ENCODE measurements at places on chromosomes 3 and 15.

DNA sequence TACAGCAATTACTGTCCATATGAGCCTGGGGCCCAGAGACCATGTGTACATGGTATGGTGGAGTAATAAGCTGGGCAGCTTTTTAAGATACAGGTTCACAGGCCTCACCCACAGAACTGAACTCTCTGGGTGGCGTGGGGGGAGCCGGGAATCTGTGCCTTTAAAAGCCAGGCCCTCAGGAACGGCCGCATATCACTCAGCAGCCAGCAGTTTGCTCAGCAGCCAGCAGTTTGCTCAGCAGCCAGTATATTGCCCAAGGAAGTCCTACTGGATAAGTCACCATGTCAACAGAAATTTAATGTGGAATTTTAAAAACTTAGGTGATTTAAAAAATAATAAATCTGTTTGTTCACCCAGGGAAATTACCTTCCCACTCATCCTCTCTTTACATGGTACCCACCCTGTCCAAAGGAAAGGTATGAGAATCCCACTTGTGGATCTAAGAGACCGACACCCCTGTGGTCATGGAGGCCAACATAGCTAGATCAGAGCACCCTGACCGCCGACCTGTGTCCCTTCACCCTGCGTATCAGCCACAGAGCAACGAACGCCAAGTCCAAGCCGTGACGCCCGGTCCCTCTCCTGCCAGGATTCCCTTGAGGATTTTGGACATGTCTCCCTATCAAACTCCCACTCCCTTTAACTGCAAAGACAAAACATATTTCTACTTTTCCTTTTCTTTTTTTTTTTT lies 95.7 kb upstream of the CHRM5 start:
- DNase-seq = no peak

DNA sequence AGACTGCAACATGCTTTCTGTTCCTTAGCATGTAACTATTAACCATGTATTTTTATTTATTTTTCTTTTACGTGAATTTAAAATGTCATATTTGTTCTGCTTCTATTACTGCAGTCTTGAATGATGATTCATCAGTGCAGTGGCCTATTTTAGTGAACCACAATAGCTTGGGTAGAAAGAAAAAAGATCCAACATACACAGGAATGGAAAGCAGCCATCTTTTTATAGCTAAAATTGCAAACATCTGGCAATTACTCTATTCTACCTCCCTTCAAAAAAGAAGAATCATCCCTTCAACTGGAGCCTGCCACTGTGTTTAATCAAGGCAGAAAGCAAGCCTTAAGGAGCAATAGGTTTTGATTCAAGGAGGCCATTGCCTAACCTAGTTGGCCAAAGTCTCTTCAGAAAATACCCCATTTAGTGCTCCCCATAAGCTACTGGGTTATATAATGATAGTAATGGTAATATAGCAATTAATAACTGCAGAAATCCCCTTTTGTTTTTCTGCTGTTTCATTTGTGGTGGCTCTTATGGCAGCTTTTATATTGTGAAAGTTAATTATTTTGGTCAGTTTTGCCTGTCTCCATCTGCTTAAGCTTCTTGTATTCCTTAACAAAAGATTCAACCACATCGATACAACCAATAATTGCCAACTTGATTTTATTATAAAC lies 267.3 kb downstream of the LPP start:
- DNase-seq = no peak

DNA sequence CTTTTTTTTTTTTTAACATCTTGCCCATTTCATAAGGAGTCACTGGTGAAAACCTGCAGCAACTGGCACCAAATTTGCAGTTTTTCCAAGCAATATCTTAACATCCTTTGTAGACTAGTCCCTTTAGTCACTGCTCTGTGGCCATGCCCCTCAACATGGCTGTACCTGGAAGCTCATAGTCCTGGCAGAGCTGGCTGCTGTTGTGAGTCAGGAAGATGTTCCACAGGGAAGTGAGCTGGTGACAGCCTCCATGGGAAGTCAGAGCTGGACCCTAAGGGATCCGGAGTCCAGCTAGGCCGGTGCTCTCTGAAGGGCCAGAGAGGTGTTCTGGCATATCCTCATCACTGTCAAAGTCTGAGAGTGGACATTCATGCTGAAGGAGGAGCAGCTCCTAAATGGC lies 99.3 kb upstream of the ZBED2 start:
- DNase-seq = no peak

DNA sequence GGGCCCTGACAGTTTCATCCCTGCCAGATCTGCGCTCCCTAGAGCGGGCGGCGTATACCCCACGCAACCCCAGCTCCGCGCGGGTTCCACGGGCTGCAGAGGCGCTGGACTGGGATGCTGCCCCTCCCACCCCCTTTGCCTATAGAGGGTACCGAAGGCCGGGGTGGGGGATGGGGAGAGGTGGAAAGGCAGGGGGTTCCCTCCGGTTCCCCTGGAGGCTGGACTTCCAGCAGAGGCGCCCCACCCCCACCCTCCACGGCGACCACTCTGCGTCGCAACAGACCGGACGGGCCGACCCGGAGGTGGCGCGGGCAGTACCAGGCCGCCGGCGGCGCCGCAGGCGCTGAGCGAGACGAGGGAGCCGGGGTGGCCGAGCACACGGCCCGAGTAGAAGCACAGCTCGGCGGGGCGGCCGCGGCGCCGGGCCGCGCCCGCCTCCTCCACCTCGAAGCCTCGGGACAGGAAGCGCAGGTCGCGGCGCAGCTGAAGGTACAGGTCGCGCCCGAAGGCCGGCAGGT lies 995 bp downstream of the ADAMTS17 start:
- no peak for DNase-seq

DNA sequence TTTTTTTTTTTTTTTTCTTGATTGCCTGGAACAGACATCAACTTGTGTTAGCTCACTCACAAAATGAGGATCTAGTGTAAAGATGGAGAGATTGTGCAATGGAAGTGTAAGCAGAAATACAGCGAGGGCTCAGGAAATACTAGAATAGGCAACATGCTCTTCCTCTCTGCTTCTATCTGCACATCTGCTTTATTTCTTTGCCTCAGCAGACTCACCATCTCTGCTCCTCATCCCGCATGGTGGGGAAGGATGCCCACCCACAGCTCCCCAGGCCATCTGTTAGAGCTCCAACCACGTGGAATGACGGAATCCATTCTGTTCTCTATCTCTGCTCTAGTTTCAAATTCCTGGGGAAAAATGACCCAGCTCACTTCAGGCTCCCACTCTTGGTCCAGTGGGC lies 128.0 kb upstream of the ADAMTS9 start:
- DNase-seq = no peak

GRCh38 chr3:169552533-169552932 lies 111.0 kb downstream of the MECOM start:
- DNase-seq = no peak

- no peak for DNase-seq
Measured at GRCh38 chr3:32285891-32286290, 47.4 kb downstream of the CMTM8 start.

DNA sequence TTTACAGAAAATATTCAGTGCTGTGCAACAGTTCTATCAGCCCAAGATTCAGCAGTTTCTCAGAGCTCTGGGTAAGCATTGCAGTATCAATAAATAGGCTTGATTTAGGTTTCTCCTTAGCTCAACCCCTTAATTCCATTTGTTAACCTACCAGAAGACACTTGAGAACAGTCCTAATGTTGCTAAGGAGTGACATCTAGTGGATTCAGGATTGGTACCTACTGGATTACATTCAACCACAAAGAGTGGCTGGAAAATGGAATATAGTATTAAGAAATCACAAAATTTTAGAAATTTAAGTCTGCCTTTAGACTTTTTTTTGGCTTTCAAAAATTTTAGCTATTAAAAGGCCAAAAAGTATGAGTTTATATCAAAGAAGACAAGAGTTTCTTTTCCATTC lies 34.7 kb downstream of the POLG start:
- no peak for DNase-seq

DNA sequence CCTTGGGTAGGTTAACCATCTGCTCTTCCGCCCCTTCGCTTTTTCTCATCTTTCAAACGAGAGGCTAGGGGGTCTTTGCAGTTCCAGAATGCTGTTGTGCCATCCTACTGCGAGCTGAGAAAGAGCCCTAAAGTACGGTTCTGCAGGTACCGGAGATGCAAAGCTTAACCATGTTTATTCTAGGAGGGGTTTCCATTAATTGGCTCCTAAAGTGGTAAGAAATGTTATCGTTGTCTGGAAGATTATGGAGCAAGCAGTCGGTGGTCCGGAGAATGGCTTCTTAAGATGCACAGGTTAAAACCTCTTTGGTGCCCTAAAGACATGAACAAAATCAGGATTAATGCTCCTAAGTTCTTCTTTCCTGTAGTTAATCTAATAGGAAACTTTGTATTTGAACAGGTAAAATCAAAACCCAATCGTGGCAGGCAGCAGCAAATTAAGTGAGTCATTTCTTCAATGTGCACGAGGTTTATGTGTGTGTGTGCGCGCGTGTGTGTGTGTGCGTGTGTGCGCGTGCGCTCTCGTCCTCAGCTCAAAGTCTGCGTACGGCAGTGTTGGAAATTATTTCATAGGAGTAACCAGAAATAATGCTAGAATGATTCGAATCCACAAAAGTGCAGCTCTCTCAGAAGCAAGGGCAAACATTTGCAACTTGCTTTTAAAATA lies 772 bp downstream of the FAM81A start:
- no peak for DNase-seq

DNA sequence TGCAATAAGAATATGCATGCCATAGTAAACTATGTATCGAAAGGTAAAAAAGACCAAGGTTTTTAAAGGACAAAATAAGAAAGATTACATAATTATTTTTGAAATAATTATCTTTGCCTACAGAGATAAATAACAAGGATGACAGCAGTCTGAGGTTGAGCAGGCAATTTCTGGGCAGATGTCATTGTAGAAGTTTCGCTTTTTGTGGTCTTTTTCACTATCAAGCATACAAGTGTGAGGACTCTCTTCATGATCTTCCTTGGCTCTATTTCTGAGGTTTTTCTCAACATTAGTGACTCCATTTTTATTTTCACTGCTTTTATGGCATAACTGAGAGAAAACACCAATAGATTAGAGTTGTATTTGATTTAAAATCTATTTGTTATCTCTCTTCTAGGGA lies 1337.9 kb upstream of the EPHA6 start:
- no peak for DNase-seq

- DNase-seq = no peak
Measured at GRCh38 chr15:42046597-42046996, 25.8 kb upstream of the PLA2G4E start.

DNA sequence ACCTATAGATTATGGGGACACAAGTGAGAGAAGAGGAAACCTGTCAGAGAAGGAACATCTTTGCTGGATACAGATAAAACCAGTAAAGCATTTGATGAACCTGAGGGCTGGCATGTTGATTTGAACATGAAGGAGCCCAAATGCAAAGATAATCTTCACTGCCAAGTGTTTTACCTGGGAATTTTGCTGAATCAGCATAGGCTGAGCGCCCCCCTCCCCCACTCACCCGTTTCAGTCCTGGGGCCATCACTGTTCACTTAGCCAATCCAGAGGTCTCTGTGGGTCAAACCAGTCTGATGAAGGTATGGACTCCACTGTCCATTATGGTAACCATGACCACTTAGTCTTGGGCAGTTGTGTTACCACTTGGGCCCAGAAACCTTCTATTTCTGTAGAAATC lies 466.0 kb upstream of the GRM7 start:
- no peak for DNase-seq

DNA sequence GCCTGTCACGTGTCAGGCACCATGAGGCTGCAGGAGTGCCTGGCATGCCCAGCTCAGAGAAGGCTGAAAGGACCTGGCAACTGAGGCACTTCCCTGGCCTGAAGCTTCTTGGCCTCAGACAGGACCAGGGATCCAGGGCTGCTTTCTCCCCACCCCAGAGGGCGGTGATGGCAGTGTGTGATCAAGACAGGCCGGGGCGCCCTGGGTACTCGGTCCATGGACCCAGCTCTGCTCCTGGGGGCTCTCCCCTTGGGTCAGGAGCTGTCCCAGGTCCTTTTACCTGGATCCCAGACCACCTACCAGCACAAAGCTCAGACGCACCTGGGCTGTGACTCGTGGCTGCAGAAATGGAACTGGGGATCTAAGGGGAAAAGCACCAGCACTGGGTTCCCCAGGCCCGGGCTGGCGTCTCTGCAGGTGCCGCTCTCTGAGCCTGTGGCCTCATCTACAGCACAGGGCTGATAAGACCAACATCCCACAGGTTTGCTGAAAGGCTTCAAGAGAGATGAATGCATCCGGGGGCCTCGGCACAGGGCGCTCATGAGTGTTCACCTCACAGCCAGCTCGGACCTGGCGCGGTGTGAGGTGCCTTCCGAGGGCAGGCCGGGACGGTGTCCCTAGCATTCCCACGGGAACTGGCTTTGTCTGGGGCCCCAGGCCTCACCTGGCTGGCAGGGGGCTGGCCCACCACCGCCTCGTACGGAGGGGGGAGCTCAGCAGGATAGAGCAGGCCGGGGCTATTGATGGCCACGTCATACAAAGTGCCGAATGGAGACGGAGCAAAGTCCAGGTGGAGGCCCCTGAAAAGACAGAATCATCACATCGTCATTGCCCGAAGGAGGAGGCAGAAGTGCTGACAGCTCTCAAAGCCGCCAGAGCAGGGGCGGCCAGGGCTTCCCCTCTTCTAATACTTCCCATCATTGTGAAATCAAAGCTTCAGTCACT lies 133.6 kb downstream of the NSMCE3 start:
- no peak for DNase-seq

DNA sequence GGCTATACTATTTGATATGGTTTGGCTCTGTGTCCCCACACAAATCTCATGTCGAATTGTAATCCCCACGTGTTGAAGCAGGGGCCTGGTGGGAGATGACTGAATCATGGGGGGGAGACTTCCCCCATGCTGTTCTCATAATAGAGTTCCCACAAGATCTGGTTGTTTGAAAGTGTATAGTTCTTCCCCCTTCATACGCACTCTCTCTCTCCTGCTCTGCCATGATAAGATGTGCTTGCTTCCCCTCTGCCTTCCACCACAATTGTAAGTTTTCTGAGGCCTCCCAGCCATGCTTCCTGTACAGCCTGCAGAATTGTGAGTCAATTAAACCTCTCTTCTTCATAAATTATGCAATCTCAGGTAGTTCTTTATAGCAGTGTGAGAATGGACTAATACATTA lies 290.1 kb upstream of the CHRM5 start:
- DNase-seq = no peak

GRCh38 chr15:36612063-36612788 lies 32.8 kb downstream of the CDIN1 start:
- DNase-seq = no peak

- DNase-seq = no peak
Measured at GRCh38 chr3:35773417-35773816, 134.1 kb downstream of the ARPP21 start.
